Esophagus squamous epithelium (tissue), 5 donors: ENCODE measurements at places on chromosomes 1 and 21.

GRCh38 chr1:43753422-43753821 lies 46.1 kb downstream of the ST3GAL3 start:
- DNase-seq, result no peak

DNA sequence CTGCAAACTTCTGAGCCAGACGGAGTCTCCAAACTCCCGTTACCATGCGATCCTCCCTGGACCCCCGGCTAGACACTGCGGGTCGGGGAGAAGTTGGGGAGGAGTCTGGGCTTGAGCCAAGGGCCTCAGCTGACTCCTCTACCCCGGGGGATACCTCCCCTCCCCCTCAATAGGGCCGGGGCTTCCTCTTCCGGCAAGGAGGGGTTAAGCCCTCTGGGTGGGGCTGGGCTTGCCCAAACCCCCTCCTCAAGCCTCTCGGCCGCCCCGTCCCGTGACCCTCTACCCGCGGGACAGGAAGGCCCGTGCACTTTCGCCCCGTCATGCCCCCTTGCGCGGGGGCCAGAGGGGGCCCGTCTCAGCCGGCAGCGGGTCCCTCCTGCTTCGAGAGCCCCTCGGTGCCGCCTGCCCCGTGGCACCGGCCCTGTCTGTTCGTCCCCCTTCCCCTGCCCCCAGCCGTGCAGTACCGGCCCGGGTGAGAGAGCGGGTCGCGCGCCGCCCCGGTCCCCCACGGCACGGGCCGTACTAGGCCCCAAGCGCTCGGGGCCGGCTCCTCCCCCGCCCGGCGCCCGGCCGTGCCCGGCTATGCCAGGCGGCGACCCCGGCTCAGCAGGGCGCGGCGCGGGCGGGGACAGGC lies 652 bp downstream of the ARL8A start:
- DNase-seq, result no peak

- no peak for DNase-seq
Measured at GRCh38 chr1:210323957-210324356, 4.7 kb upstream of the HHAT start.

DNA sequence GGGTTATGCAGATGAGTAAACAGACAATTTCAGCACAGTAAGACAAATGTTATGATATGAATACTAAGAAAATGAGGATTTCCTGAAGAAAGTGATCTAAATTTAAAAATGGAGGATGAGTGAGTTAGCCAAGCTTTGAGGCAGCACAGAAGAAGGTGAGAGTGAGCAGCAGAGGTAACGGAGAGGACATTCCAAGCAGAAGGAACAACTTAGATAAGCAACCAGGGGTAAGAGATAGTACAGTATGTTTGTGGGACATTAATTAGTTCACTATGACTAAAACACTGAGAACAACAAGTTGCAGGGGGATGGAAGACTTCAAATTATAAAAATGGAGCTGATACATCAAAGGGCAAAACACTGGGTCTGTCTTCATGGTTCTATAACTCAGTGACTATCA lies 22.8 kb downstream of the PRPF38A start:
- no peak for DNase-seq
